ENCODE measurements at places on chromosomes 6 and 20.

GRCh38 chr6:124870611-124871459 lies 91.4 kb upstream of the RNF217 start:
- no peak for DNase-seq

GRCh38 chr6:34476921-34477320 lies 11.0 kb downstream of the PACSIN1 start:
- no peak for DNase-seq

DNA sequence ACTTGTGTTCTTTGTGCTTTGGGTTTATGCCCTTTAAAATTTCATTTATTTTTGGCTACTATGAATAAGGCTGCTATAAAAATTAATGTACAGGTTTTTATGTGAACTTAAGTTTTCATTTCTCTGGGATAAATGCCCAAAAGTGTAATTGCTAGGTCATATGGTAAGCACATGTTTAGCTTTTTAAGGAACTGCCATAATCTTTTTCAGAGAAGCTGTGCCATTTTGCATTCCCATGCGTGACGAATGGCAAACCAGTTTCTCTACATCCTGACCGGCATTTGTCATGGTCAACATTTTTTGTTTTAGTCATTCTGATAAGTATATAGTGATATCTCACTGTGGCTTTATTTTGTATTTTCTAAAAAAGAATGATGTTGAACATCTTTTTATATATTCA lies 236.0 kb upstream of the SGK1 start:
- no peak for DNase-seq

DNA sequence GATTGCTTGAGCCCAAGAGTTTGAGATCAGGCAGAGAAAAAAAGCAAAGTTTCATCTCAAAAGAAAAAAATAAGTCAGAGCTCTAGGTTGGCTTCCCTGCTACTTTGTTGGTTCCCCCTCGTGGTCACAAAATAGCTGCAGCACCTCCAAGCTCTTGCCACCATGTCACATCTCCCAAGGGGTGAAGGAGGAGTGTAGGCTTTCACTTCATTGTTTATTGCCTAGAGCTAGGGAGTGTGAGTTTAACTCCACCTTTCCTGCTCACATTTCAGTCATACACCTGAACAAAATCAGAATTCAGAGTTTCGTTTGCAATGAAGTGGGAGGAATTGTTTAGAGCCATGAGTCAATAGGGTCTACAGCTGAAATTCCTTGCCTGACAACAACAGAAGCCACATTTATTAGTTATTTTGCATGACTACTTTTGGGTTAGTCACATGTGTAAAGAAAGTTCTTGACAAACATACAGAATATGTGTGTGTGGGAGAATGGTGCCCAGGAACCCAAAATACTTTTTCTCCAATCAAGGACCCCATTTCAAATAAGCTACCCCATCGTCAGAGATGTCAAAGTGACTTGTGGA lies 56.2 kb upstream of the UFL1 start:
- no peak for DNase-seq

DNA sequence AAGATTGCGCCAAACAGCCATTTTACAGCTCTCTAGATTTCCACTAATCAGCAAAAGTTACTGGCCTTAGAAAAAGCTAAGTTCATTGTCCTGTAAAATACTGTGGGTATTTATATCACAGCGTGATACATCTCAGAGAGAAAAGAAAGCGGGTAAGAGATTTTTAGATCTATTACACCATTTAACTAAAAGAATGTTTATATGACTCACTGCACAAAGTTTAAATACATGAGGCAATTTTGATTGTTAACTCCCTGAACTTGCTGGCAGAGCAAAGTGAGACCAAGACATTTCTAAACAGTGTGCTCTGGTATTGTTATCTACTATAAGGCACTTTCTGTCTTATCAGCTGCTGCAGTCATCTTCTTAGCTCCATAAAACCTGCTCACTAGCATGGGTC lies 314.3 kb downstream of the EPHA7 start:
- DNase-seq: no peak

DNA sequence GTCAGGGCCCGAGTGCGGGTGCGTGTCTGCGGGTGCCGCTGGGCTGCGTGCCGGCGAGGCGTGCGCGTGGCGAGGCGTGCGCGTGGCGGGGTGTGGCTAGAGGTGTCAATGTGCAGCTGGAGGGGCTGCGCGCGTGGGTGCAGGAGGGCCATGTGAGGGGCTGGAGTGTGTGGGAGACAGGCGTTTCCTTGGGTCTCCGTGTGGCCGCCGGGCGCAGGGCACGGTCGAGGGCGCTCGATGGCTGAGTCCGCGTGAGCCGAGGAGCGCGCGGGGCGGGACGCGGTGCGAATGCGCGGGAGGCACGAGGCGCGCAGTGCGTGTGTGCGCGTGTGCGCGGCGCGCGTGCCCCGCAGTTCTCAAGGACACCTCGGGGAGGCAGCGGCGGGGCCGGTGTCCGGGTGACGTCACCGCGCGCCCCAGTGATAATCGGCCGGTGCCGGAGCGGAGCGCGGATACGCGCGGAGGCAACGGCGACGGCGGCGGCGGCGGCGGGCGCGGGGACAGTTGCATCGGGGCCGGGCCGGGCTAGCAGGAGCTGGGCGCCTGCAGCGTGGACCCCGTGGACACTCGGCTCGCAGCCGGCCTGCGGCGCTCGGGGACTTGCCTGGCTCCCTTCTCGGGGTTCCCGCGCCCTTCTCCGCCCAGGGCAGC lies 38.7 kb downstream of the YTHDF1 start:
- DNase-seq: no peak

DNA sequence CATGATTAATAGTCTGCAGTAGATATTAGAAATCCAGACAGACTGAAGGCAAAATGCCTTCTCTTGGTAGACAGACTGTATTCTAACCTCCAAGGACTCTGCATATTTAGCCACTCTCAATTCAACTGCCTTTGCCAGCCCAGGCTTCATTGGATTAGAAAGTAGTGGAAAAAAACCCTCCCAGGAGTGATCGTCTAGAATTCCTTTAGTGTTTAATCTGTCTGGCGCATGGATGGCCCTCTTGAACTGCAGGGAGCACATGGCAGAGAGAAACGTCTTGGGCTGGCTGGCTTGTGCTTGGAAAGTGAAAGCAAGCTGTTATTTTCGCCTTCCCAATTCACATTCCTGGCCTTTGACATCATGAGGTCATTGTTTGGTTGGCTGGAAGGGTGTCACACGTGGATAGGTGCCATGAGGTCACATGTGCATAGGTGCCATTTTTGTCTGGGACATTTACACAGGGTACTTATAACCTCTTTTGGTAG lies 30.9 kb upstream of the NEDD9 start:
- DNase-seq: no peak

GRCh38 chr20:46240881-46241280 lies 67.4 kb downstream of the CDH22 start:
- DNase-seq: no peak

DNA sequence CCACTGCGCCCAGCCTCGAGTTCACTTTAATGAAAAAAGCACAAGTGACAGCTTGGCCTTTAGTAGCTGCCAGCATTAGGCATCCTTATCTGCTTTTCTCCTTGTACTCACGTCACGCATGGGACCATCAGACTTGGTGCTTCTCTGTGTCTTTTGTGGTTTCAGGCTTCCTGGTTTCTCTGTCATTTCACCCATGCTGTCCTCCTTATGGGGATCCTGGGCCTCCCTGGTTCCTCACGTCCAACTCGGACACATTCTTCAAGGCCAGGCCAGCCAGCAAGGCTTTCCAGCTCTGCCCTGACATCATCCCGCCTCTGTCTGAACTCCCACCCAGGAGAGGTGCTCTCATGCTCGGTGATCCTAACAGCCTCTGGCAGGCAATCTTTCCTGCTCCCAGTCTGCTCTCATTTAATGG lies 83.2 kb downstream of the TIAM2 start:
- DNase-seq: no peak

- DNase-seq: no peak
These were observed 560.0 kb downstream of the TBC1D32 start for GRCh38 chr6:120774275-120774674.

DNA sequence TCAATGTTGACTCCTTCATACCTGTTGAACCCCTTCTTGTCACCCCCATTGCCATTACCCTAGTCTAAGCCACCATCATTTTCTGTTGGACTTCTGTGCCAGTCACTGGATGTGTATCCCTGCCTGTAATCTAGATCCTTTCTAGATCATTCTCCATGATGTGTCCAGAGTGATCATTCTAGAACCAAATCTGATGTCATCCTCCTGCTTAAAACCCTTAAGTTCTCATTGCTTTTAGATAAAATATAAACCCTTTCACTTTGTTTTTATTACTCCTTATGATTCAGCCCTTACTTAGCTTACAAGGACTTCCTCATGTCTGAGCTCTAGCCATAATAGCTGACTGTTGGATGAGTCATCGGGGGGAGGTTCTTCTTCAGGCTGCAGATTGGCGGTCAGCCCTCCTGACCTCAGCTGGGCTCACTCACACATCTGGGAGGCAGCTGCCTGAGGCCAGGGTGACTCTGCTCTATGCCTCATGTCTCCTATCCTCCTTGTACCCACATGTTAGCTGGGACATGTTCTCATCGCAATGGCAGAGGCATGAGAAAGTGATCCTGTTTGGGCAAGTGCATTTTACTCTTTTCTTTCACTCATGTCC lies 287.6 kb downstream of the ESR1 start:
- no peak for DNase-seq

- DNase-seq: no peak
These were observed 48.5 kb downstream of the BANF2 start for GRCh38 chr20:17748279-17748678.

- DNase-seq: no peak
These were observed 366.0 kb downstream of the LAMA2 start for GRCh38 chr6:129248946-129249345.

GRCh38 chr6:170151321-170151771 lies 139.5 kb downstream of the DLL1 start:
- no peak for DNase-seq

DNA sequence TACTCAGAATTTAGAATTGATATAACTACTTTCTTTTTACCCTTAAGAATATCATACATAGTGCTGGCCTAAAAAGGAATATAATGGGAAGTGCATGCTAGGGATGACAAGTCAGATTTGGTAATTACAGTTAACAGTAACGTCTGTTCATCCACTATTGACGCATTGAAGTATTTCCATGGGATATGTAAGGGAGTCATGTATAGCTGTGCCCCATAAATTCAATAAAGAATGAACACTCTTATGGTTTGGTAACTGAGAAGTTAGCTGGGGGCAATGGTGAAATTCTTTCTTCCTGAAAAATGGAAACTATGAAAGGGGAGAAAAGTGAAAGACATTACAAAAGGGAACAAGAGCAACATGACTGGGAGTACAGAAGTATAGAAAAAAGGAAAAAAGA lies 2.6 kb upstream of the COL19A1 start:
- no peak for DNase-seq

DNA sequence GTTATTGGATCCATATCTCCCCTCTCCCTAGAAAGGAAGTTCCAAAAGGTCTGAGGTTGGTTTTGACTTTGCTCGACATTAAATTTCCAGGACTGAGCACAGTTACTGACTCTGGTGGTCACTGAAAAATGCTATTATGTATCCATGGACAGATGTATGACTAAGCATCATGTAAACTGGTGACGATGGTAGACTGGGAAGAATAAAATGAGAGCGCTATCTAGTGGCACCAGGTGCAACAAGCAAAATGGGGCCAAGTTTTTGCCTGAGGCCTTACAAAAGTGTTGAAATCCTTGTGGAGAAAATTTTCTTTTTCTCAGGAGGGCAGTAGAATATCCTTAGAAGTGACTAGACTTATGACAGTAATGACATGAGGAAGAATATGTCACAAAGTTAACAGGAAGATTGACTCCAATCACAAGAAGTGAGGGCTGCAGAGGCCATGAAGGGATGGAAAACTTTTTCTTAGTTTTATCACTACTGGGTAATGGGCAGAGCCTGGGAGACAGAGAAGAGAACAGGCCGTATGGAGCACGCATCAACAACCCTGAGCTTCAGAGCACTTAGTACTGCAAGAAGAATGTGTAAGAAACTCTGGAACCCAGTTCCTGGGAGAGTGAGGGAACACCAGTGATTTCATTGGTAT lies 88.9 kb upstream of the ELOVL5 start:
- no peak for DNase-seq

- DNase-seq: no peak
These were observed 617.8 kb downstream of the MMUT start for GRCh38 chr6:48845219-48845618.

DNA sequence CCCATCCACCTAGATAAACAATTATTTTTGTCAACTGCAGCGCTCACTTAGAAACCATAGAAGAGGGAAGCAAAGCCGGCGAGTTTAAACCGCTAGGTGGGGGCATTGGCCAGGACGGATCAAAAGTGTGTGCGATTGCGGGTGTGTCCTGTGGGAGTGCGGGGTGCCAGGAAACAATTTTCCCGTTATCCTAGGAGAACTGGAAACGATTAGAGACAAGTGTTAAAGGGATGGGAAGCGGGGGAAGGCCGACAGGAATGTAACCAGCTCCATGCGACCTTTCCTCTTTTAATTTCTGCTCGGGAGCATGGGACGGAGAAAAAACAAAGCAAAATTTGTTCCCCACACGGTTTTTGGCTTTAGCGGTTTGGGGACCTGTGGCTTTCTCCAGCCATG lies 2.8 kb upstream of the HTR1B start:
- no peak for DNase-seq

- DNase-seq: no peak
These were observed 92.6 kb downstream of the THBS2 start for GRCh38 chr6:169160855-169161560.

DNA sequence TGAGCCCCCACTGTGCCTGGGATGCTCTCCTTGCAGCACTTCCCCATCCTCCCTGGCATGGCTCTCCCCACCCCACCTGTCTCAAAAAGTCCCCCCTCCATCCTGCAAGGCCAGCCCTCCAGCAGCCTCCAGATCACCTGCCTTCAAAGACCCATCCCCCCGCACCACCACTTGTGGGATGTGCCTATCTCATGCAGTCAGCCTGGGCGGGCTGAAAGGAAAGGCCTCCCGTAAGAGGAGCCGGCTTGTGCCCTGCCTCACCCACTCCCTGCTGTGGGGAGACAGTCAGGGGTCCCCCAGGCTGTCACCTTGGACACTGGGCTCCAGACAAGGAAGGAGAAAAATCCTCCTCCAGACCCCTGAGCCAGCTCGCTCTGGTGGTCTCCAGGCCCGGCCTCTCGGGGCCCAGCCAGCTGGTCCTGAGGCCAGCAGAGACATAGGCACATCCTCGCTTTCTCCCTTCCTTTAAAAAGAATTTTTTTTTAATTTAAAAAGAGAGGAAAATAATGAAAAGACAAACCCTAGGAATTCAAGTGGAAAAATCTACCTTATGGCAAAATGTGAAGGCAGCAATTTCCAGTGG lies 77.3 kb downstream of the GRM4 start:
- DNase-seq: no peak

DNA sequence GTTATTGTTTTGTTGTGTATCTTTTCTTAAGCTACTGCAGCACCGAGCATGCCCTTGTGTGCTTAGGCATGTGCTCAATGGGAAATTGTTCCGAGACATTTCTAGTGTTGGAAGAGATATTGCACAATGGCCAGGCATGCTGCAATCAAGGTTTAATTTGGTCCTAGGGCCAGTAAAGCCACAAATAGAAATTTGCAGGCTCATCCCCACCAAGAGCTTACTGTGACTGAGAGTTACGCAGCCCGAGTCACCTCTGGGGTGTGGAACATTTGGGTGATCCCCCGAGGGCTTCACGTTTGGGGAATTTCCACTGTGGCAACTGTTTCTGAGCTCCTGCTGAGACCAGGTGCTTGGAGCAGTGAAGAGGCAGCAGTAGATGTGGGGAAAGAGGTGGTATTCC lies 65.8 kb downstream of the ADTRP start:
- no peak for DNase-seq

GRCh38 chr6:168675933-168676551 lies 235.1 kb downstream of the SMOC2 start:
- no peak for DNase-seq

Data from NCI-H1436 treated with DMSO at 0.1 percent for 48 hours (cell line).